ENCODE measurements at places on chromosomes 13 and 19. TPM values are rescaled to one million over a fixed set of nuclear protein-coding genes. Genes with fewer than 3 reads are reported as not detected.

ZNF729 gene
- not detected for total RNA-seq

GRCh38 chr19:49937750-49938381, 8.6 kb upstream of the NUP62 start:
- DNase-seq: no peak

- no peak for DNase-seq
Observed at GRCh38 chr13:39870197-39870747, 214.8 kb downstream of the COG6 start.

EPS8L1 gene
- total RNA-seq: 4.7 TPM

- no peak for DNase-seq
Observed at GRCh38 chr13:99293178-99293577, 14.0 kb downstream of the GPR183 start.

NOTCH3 gene
- total RNA-seq: 1.1 TPM

CABP5 gene
- not detected for total RNA-seq

- no peak for DNase-seq
Observed at GRCh38 chr13:38830442-38831045, 143.7 kb downstream of the FREM2 start.

DNA sequence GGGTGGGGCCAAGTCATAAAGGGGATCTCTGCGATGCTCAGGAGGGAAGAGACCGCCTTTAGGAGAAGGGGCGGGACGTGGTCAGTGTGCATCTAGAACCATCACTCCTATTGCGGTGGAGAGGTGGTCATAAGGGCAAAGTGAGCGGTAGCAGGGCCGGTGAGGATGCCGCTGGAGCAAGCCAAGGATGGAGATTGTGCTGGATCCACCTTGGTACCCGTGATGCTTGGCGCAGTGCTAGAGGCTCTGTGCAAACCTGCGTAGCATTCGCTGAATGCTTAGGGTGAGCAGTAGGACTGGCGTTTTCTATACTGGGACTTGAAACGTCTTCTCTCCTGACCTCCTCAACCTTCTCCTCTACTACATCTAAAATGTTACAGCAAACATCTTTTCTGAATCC, 294.2 kb downstream of the FGF9 start:
- no peak for DNase-seq

DNA sequence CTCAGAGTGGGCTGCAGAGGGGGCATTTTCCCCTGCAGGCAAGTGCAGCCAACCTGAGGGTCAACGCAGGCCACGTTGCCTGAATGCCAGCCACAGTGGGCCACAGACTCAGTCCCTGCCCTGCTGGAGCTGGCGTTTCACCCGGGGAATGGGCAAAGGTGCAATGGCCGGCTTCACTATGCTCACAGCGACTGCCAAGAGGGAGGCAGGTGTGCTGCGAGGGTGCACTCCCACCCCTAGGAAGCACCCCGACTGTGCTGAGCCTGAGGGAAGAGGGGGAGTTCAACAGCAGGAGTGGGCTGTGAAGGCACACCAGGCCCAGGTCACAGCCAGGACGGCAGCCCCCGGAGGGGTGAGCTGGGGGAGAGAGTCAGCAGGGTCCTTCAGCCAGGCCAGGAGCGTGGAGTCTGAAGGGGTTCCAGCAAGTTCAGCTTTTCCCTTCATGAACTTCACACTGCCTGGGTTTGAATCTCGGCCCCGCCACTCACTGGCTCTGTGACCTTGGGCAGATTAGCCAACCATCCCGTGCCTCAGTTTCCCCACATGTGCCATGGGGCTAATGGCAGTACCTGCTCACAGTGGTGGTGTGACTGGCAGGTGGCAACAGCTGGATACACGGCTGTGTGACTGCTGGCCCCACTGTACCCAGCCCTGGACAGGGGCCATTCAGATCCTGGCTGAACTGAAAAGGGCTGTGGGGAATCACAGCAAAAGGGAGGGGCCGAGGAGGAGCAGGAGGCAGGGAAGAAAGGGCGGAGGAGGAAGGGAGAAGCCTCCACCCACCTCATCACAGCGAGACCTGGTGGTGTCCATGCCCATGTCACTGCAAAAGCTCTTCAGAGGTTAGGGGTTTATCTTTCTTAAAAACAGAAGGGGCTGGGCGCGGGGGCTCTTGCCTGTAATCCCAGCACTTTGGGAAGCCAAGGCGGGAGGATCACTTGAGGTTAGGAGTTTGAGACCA, 7.6 kb downstream of the TRAPPC6A start:
- no peak for DNase-seq

LGALS14 gene
- total RNA-seq: not detected

DNA sequence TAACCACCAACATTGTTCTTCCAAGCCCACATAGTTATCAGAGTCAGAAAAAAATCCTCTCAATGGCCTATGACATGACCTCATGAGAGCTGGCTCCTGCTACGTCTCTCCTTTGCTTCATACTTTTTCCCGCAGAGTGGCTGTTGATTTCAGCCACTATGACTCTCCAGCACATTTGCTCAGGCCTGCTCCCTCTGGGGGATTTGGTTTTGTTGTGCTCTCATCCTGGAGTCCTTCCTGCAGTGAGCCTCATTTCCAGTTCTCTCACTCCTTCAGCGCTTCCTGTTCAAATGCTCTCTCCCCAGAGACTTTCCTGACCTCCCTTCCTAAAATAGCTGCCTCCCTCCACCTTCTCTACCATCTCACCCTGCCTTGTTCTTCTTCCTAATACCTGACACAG, 72.0 kb upstream of the USP29 start:
- no peak for DNase-seq

- no peak for DNase-seq
Observed at GRCh38 chr19:31233295-31233800, 115.9 kb downstream of the TSHZ3 start.

NLRP7 gene
- not detected for total RNA-seq

- no peak for DNase-seq
Observed at GRCh38 chr19:7690779-7691258, 10.2 kb downstream of the TRAPPC5 start.

FREM2 gene
- total RNA-seq: not detected

DNA sequence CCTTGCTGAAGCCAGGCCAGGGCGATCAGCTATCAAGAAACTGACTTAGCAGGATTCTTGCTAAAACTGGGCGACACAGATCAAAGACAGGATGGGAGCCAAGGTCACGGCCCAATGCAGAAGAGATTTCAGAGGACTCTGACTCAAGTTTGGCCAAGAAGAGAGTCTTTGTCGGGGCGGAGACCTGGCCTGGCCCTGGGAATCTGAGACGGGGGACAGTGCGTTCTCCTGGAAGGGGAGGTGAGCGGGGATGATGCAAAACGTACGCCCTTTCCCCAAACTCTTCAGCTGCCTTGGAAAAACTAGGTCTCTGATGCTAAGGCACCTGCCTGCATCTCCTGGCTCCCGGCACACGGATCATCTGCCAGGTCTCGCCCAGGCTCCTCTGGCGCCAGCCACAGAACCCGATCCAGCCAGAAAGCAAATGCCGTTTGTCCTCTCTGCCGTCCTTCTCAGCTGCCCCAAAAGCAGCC, 9.8 kb downstream of the MVB12A start:
- no peak for DNase-seq

S1PR4 gene
- total RNA-seq: 0.33 TPM

GRCh38 chr19:35545855-35546381, 492 bp downstream of the TMEM147 start:
- DNase-seq: no peak

All from pulmonary artery endothelial cell (primary cell).